ENCODE measurements at places on chromosomes 13 and 19.

DNA sequence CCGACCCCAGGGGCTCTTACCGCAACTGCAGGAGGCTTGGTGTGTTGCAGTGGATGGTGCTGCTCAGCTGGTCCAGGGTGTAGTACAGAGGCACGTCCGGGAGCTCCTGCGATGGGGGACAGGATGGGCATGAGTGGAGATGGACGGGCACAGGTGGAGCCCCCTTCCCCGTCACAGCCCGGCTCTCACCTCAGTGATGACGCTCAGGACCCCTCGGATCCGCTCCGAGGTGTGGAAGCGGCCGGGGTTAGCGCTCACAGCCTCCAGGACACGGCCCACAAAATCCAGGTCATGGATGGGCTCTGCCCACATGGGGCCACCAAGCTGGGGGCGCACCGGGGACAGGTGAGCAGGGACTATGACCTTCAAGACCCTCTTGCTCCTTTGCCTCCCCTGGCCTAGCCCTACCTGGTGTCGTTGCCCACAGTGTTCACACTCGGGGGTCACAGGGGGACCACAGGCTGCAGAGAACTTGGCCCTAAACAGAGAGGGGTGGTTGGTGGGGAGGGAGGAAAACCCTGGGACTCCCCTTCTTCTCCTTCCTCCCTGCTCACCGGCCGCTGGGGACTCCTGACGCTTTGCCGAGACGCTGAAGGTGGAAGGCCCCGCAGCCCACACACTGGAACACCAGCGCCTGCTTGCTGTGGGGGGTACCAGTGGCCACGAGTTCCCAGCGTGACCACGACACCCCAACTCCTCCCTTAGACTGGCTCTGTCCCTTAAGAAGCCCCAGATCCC is 6.9 kb upstream of the LYL1 start:
- no peak for DNase-seq

GRCh38 chr19:29001597-29002245 is 211.2 kb downstream of the UQCRFS1 start:
- no peak for DNase-seq

DNA sequence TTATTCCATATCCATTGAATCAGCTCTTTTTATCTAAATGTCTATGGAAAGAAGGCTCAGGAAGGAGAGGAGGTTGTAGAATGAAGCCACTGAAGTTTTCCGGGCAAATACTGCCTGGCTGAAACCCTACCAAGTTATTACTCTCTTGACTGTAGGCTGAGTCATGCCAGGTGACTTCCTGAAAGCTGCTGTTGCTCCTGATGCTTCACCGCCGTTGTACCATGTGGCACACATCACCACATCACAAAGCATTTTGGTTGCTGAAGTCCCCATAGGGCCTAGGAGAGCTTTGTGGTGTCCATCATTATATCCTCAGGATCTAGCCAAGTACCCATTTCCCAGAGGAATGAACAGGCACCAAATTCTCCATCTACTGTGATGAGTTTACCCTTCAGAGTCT is 11.1 kb upstream of the TDRD12 start:
- no peak for DNase-seq

DNA sequence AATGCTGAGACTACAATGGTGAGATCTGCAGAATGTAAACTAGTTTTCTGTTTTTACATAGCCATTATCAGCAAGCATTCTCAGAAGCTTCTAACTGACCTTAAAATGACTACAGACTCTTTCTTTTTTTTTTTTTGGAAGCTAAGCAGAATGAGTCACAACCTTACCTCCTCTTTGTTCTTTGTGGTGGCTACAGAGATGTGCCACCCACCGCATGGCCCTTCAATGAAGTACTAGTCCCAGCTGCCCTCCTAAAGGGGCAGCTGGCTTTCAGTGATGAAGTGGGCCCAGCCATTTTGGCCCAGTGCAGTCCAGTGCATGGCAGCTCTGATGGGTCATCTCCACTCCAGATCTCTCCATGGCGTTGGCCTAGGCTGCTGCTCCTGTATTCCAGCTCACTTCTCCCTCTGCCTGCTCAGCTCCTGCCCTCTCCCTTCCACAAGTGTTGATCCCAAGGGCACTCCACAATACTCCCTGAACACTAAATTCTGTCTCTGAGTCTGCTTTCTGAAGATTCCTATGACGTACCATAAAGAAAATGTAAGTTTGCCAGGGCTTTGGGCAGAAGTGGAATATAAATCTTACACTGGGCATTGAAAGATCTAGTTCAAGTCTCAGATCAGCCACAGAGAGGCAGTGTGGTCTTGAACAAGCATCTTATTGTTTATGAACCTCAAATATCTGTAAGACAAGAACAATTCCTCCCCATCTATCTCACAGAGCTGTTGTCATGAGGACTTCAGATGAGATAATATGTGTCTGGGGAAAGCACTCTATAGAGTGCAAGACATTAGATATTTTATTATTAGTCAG is 85.6 kb downstream of the RXFP2 start:
- DNase-seq, result no peak

GRCh38 chr13:100645382-100645781 is 29.2 kb downstream of the TMTC4 start:
- DNase-seq, result no peak

GRCh38 chr13:26095846-26096610 is 44.2 kb upstream of the SHISA2 start:
- no peak for DNase-seq

DNA sequence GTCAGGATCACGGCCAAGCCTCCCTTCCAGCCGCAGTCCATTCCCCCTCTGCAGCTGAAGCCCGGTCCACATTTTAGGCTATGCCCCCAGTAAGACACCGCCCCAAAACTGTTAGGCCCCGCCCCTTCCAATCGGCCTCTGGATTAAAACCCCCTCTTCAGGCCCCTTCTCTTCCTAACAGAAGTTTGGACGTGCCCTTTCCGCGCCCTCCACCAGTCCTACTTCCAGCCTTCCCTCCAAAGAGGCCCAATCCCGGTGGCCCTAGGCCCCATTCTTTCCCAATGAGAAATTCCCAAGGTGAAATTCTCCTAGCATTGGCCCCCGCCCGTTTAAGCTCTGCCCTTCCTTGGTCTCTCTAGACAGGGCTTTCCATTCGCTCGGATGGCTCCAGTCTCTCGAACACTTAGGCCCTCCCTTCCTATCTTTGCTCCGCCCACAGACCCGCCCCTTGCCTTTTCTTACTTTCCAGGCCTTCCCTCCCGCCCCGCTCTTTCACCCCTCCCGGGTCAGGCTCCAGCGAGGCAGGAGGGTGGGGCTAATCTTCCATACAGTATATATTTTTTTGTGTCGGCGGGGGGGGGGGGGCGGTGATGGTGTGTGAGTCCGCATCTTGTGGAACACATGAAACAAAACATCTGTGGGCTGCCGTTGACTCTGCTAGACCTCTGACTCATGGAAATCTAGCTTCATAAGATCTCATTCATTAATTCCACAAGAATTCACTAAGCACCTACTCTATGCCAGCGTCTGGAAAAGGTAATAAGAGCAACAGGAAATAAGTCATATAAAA is 13.6 kb downstream of the LTBP4 start:
- DNase-seq, result peak; percentile 73

DNA sequence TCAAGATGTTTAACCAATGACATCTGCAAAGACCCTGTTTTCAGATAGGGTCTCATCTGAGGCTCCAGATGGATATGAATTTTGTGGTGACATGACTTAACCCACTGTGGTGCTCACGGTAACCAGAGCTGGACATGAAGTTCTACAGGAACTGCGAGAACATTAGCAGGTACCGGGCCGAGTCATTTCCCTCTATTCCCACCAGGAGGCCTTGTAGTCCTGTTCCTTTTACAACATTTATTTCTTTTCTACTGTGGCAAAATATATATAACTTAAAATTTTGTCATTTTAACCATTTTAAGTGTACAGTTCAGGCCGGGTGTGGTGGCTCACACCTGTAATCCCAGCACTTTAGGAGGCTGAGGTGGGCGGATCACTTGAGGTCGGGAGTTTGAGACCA is 7.6 kb upstream of the TSPAN16 start:
- DNase-seq, result no peak

- no peak for DNase-seq
These were observed 393.7 kb upstream of the ARGLU1 start for GRCh38 chr13:106961651-106962050.

GRCh38 chr19:10424011-10424637 is 3.8 kb downstream of the PDE4A start:
- peak; percentile 61 for DNase-seq

DNA sequence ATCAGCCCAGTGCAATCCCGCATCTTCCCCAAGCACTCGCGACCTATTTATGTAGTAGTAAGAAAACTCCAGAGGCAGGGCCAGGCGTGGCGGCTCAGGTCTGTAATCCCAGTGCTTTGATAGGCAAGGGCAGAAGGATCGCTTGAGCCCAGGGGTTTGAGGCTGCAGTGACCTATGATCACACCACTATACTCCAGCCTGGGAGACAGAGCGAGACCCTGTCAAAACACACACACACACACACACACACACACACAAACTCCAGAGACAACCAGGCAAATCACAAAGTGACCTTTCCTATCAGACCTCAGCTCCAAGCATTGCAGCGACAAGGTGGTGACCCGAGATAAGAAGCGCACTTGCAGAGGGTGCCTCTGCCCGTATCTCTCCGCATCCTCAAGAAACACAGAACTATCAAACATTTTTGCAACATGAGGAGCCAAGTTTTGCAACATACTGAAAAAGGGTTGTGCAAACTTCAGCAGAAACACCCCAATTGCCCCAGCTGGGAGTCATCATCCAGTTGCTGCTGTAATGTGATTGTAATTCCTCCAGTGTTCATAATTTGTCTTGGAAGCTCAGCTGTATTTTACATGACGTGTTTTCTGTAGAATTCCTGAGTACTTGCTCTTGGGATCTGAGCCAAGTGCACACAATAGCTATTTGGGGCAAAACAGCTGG is 8.7 kb upstream of the KLF2 start:
- DNase-seq, result no peak

- DNase-seq, result no peak
These were observed 443.9 kb downstream of the FGF9 start for GRCh38 chr13:22114630-22115311.

- no peak for DNase-seq
These were observed 274.0 kb upstream of the SOX1 start for GRCh38 chr13:111792956-111793355.

DNA sequence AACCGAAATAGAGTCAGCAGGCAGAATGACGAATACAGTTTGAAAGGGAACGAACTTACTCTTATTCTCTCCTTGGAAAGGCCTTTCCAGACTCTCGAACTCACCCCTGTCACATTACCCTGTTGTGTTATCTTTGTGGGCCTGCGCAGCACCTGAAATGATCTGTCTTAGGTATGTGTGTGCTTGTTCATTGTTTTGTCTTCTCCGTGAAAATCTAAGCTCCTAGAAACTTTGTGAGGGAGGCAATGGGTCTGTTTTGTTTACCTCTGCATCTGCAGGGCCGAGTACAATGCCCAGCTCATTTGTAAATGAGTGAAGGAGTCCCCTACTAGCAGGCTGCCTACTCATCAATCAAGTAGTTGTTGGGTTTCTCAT is 19.6 kb downstream of the HMGB1 start:
- no peak for DNase-seq

DNA sequence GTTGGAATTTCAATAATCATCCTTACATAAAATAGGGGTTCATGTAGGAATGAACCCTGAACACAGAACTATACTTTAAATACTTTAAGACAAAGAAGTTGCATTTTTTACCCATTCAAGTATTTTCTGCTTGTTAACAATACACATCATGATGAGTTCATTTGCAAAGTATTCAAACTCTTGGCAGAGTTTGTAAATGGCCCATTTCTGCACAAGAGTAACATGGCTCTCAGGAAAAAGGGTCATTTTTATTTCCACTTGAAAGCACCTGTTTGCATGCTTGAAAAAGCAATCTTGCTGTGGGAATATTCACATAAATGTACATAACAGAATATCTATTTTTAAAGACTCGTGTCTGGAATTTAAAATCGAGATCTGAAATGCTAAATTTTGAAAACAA is 18.1 kb downstream of the ESD start:
- DNase-seq, result no peak

GRCh38 chr13:21020176-21020575 is 41.2 kb downstream of the LATS2 start:
- DNase-seq, result no peak

- no peak for DNase-seq
These were observed 494 bp upstream of the KLK14 start for GRCh38 chr19:51083181-51083580.

DNA sequence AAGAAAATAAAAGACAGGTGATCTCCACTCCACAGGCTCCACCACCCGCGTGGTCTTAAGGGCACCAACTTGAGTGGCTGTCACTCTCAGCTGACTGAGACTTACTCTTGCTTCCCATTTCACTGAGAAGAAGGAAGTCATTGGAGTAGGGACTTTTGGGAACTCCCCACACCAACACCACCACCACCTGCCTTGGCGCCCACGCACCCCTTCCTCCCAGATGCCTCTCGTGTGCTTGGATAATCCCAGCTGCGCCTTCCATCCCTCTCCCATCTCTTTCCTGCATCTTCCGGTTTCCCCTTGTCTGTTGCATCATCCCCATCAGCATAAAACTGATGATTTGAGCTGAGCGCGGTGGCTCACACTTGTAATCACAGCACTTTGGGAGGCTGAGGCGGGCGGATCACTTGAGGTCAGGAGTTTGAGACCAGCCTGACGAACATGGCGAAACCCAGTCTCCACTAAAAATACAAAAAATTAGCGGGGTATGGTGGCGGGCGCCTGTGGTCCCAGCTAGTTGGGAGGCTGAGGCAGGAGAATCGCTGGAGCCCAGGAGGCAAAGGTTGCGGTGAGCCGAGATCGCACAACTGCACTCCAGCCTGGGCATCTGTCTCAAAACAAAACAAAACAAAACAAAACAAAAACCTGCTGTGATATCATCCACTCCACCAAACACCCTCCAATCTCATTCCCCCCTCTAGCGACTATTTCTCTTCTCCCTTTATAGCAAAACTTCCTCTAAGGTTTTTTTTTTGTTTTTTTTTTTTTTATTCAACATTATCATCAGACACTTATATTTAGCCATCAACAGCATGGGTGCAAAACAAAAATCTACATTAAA is 25.5 kb downstream of the AP2S1 start:
- no peak for DNase-seq

DNA sequence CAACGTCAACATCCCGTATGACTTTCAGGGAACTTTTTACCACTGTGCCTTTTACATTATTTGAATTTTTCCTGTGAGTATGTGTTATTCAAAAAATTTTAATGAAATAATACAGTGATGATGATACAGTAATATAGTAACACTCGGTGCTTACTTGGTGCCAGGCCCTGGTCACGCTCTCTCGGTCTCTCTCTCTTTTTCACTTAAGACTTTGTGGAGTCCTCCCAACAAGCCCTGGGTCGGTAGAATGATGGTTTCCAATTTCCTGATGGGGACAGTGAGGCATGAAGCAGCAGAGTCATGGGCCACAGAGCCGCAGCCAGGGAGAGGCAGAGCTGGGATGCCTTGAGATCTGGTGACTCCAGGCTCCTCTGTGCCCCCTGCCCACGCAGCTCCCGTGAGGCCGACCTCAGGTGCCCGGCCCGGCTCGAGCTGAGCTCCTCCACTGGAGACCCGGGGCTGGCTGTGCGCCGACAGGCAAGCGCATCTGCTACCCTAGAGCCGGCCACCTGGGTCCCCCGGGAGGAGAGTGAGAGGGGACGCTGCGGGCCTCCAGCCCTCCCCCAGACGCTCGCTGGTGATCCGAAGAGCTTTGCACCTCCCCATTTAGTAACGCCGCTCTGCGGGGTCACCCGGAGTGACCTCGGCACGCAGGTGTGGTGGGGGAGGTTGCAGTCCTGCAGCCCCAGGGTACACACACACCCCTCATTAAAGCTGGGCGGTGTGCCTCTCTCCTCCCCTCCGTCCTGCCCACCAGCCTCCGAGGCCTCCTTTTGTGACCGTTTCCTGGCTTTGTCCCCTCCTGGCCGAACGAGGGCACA is 4.4 kb upstream of the SBK3 start:
- no peak for DNase-seq
